ENCODE measurements at places on chromosomes 2 and 18. TPM values are rescaled to one million over a fixed set of nuclear protein-coding genes. Genes with fewer than 3 reads are reported as not detected.

Gene MYO5B
- 16.1 TPM for total RNA-seq

Gene SCN3A
- total RNA-seq: not detected

GRCh38 chr2:78941751-78942150, 83.8 kb upstream of the REG3G start:
- no peak for DNase-seq

DNA sequence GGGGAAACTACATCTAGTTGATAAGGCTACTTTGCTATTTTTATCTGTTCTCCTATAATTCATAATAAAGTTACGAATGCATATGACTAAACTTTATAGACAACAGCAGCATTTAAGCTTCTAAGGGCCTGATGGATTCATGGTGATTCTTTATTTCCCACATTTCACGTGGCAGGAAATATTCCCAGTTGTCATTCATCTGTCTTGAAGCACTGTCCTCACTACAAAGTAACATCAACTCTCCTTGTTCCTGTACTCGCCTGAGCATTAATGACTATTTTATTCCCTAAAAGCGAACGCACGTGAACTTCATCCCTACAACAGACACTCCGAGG, 2.6 kb downstream of the SATB2 start:
- DNase-seq: no peak

Gene CIB4
- total RNA-seq: not detected

Gene EML6
- total RNA-seq: 1.6 TPM

Gene KCNS3
- 4.7 TPM for total RNA-seq

DNA sequence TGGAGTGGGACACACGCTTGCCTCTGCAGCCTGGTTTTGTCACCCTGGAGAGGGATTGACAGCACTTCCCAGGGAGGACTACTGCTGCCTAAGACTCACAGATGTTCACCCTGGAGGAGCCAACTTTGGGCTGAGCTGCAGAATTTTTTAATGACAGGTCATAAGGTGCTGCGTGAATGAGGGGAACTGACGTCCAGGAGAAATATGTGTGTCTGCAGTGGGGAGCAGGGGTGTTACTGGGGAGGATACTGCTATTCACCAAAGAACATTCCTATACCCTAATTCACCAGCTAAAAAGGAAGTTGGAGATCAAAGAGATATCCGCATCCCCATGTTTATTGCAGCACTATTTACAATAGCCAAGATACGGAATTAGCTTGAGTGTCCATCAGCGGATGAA, 144.4 kb downstream of the MGAT5 start:
- no peak for DNase-seq

DNA sequence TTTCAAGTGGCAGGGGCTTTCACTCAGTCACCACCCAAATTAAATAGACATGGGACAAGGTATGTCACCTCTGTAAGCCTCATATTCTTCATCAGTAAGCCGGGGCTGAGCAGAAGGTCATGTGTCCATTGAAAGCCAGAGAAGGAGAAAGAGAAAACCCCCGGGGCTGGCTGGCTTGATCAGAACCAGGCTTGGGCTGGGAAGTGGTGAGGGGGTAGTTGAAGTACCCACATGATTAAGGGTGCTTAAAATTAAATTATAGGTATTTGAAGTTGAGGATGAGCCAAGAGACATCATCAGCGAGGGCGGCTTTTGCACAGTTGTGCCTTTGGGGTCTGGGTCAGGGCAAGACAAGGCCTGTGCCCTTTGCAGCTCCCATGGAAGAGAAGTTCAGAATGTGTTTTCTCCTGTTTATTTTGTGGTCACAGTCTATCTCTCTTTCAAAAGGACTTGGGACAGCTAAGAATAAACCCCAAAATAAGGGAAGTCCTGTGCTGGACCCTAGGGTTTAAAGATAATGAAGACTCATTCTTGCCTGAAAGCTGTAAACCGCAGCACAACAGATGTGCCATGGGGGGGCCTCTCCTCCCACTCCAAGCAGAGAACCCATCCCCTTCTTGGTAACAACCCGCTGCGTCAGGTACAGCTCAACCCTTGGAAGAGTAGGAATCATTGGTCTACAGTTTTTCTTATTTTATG, 10.7 kb downstream of the DBI start:
- no peak for DNase-seq

- DNase-seq: no peak
Observed at GRCh38 chr2:177289824-177290628, 25.5 kb upstream of the NFE2L2 start.

Gene CCDC141
- 0.38 TPM for total RNA-seq

DNA sequence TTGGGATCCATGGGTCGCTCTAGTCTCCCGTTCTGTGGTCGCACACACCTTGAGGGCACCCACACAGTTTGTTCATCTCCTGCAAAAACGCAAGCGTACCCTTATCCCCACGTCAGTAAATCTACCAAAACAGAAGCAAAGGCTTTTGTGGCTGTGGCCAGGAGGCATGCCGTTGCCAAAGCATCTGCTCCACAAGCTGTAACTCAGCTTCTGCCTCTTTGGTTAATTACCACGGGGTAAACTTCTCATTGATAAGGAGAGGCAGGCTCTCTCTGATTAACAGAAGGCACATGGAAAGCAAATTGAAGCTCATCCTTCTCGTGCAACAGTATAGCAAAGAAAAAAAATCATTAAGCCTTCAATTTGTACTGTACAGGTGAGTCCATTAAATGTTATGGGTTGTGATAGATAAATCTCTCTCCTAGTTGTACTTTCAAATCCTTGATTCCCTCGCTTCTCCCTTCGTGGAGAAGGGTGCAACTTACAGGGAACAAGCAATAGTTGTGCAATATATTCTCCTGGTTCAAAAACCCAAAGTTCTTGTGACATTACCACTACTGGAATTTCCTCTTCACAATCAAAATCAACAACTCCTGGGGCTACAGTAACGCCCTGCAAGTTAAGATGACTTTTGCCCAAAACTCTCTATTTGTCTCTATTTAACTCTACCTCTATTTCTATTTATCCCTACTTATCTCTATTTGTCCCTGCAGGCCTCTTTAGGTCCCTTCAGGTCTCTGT, 10.3 kb downstream of the PECR start:
- DNase-seq: no peak

- peak; percentile 55 for DNase-seq
Observed at GRCh38 chr18:22816266-22817176, 116.6 kb upstream of the RBBP8 start.

DNA sequence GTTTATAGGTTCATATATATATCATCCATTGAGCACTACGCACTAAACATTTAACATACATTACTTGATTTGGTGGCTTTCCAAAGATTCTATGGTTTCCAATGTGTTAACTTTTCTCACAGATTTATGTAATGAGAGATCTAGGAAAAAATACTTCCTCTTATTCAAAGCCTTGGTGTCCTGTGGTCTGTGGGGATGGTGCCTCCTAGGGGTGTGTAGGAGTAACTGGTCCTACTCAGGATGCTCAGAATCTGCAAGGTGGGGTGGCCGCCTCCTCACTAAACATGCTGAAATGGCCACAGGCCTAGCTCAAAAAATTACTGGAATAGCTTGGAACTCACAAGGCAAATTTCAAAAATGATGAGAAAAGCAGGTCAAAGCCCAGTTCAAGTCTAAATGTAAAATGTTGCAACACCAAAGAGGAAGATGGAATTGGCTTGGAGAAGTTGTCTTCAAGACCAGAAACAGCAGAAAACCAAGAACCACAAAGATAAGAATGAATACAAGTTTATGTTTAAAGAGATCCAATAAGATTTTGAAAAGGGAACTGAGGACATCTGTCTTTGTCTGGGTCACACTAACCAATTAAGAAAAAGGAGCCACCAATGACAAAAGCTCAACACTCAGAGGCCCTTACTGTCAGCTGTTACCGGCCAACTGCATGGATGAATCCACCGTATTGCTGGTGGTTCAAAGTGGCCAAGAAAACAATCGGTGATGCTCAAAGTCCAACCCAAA, 11.5 kb downstream of the GPR55 start:
- no peak for DNase-seq

DNA sequence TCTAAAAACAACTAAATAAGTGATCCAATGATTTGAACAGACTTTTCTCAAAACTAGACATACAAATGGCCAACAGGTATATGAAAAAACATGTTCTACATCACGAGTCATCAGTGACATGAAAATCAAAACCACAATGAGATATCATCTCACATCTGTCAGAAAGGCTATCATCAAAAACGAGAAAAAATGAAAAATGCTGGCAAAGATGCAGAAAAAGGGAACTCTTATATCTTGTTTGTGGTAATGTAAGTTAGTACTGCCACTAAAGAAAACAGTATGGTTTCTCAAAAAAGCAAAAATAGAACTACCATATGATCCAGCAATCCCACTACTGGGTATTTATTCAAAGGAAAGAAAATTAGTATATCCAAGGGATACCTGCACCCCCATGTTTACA, 255.3 kb upstream of the FBXO11 start:
- no peak for DNase-seq

GRCh38 chr2:47309952-47310800, 92.8 kb upstream of the MSH2 start:
- DNase-seq: no peak

Gene TGOLN2
- total RNA-seq: 89.6 TPM

GRCh38 chr2:170073288-170073687, 104.7 kb upstream of the MYO3B start:
- no peak for DNase-seq

Gene C2orf80
- total RNA-seq: not detected

DNA sequence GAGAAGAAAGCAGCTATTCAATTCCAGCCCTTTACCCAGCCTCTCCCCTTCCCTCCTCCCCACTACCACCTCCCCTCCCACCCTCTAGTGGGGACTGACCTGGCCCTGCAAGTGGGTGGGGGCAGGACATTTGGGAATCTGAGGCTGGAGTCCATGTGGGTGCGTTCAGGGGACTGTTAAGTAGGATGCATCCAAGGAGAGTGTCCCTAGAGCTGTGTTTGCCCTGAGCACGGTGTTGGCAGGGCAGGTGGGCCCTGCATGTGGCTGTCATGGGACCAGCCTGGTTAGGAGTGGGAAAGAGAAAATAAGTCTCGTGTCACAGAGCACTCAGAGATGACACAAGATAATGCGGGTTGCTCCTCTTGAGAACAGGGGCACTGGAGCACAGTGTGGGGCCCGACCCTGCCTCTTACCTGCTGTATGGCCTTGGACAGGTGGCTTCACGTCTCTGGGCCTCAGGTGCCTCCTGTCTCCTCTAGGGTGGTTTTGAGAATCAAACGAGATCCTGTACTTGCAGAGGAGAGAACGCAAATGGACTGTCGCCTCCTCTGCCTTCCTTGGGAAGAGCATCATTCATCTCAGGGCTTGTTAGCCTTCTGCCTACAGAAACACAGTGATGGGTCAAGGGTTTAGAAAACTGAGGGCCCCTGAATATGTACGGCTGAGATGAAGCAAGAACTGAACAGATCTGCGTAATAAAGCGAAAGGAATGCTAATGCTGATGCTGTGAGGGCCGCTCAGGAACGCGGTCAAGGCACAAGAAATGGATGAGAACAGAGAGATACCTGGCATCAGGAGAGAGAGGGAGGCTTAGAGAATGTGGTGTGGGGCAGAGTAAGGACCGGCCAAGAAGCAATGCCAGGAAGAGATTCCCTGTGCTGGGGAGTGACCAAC, 187.7 kb upstream of the HAAO start:
- peak; percentile 64 for DNase-seq

- DNase-seq: no peak
Observed at GRCh38 chr2:64114063-64114911, 29.9 kb downstream of the PELI1 start.

DNA sequence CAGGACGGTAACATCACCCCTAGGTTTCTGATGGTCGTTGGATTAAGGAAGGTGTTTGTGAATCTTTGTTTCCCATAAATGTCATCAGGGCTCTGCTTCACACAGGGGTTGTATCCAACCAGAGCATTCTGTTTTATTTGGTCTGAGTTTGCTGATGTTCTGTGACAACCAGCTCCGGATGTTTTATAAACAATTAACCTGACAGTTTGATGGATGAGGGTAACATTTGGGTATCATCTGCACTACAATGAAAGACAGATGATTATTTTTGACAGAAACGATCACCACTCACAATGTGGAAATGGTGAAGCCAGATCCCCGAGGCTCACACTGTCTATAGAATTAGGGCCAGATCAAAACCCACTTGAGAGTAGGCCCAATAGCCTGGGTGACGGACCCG, 107.1 kb downstream of the CDC42EP3 start:
- DNase-seq: no peak

- no peak for DNase-seq
Observed at GRCh38 chr2:133421516-133422324, 146.5 kb downstream of the NCKAP5 start.

DNA sequence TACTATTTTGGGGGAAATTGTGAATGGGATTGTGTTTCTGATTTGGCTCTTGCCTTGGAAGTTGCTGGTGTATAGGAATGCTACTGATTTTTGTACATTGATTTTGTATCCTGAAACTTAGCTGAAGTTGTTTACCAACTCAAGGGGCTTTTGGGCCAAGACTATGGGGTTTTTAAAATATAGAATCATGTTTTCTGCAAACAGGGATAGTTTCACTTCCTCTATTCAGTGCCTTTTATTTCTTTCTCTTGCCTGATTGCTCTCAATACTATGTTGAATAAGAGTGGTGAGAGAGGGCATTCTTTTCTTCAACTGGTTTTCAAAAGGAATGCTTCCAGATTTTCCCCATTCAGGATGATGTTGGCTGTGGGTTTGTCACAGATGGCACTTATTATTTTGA, 1383.8 kb upstream of the ACVR2A start:
- no peak for DNase-seq

DNA sequence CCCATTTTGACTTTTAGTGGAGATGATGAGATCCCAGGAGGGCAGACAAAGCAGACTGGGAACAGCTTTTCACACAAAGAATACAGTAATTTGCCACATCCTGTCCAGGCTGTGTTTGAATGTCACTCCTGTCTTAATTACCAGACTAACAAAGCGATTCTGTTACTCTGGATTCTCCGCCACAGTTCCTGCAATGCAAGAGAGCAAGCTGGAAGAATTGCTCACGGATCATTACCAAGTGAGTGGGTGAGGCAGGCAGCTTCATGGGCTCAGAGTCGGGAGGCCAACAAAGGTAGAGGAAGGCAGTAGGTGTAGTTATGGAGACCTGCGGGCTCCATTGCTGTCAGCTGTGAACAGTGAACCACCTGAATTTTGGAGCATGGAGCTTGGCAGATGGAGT, 250.5 kb upstream of the ATP5MC3 start:
- no peak for DNase-seq

DNA sequence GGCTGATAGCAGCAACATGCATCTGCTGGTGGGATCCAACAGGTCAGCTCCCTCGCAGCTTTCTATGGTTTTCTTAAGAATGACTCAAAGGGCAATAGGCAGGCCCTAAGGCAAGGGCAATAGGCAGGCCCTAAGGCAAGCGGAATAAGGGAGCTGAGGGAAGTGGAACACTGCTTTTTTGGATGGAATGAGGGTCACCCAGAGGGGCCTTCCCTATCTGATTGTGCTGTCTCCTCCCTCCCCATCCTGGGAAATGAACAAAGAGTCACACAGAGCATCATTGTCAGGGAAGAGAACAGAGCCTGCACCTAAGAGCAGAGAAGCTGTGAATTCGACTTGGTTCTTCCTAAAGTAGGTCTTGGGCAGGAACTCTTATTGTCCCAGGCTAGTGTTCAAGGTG, 43.3 kb upstream of the PTPRM start:
- DNase-seq: no peak

Data from left lobe of liver (tissue), 2 donors.